NCI-H526 (cell line): ENCODE measurements at places on chromosomes 5 and 9.

DNA sequence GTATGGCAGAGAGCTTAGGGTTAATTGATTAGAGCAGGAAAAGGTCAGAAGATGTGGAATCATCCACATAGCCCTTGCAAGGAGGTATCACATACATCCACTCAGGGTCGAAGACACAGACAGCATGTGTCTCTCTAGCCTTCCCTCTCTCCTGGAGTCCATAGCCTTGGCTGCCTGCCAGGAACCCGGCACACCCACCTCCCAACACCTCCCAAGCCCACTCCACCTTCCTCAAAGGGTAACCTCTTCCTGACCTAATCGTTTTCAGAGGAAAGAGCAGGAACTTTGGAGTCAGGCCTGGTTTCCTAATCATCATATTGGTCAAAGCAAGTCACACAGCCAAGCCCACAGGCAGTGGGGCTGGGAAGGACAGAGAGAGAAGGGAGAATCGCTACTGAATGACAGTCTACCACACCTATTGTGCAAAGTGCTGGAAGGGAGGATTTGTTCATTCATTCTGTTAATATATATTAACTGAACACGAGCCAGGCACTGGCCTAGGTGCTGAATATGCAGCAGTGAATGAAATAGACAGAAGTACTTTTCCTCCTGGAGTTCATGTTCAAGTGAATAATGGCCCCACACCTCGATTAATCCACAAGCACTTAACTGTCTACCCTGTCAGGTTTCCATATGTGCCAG lies 107.8 kb downstream of the KCNIP1 start:
- DNase-seq, result no peak

GRCh38 chr9:133238272-133238850 lies 29.3 kb upstream of the OBP2B start:
- no peak for DNase-seq

- DNase-seq, result no peak
Observed at GRCh38 chr5:149284501-149284900, 12.8 kb downstream of the AFAP1L1 start.

DNA sequence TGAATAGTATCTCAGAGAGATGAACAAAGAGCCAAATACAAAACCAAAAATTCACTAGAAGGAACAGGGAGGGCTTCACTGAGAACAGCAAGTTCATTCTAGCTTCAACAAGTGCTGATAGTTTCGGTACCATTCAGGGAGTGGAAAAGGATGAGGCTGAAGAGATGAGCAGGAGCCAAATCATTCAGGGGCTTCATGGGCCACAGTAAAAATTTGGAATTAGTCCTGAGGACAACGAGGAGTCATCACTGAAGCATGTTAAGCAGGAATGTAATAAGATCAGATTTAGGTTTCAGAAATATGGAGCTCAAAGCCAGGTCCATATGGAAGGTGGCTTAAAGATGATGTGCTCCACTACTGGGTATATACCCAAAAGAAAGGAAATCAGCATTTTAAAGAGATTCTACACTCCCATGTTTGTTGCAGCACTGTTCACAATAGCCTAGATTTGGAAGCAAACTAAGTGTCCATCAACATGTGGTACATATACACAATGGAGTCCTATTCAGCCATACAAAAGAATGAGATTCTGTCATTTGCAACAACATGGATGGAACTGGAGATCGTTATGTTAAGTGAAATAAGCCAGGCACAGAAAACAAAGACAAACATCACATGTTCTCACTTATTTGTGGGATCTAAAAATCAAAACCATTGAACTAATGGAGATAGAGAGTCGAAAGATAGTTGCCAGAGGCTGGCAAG lies 36.2 kb downstream of the SPOCK1 start:
- DNase-seq, result no peak

DNA sequence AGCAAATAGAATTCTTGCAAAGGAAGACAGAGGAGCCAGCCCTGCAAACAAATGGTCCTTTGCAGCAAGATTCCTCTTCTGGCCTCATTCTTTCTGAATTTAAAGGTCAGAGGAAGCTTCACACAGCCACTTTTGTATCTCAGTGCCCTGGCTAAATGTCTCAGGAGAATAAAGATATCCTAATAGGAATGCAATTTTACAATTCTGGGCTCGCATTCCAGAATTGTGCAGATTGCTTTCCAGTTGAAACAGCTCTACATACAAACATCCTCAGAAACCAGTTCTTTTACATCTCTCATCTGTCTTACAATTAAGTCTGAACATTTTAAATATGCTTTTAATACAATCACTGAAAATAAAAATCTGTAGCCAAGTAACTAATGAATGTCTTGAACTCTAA lies 14.6 kb upstream of the ACOT12 start:
- DNase-seq, result no peak

DNA sequence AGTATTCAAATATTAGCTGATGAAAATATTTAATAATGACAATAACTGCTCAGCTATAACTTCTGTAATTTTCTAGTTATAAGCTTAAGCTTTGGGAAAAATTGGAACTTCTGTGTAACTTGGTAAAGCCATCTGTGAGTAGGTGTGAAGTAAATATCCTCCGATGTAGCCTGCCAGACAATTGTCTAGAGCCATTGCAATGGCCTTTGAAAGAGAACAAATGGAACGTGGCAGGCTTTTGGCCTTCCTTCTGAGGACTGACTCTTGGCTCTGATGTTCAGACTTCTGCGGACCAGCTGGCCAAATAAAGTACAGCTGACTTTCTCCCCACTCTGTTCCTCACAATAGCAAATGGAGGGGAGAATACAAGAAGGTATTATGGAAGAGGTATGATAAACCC lies 203.4 kb upstream of the NMUR2 start:
- DNase-seq, result no peak
